ENCODE measurements at places on chromosomes 1 and 21.
A peak's percentile ranks its signal among the peaks of the same experiment; 100 is the strongest.

DNA sequence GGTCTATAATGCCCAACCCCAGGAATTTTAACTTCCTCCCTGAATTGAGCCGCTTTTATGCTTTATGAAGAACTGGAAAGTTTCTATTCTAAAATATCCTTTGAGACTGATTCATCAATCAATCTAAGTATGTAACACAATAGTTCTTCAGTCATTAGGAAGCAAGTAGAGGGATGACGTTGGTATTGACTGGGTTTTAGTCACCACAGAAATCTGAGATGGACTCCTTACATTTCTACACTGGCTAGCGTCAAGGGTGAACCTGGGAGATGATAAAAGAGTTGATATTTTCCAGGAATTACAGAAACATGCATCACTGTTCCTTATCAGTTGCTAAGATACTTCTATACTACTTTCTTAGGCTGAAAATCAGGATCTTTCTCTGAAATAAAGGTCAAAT lies 308.0 kb downstream of the HMCN1 start:
- DNase-seq, result no peak

DNA sequence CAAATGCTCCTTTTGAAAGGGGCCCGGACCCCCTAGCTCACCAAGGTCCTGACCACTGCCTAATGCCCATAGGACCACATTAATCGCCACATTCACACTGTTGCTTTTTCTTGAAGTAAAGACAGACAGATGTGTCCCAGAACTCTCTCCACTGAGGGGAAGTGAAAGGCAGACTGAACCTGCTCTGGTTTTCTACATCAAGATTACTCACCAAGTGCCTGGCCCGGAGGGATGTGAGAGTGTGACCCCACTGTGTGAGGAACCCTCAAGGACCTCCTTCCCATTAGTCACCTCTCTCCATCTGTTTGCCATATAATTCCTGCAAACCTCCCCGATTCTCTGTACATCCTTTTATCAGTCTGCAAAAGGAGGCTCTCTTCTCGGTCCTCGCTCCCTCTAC lies 381.5 kb downstream of the OMA1 start:
- no peak for DNase-seq

DNA sequence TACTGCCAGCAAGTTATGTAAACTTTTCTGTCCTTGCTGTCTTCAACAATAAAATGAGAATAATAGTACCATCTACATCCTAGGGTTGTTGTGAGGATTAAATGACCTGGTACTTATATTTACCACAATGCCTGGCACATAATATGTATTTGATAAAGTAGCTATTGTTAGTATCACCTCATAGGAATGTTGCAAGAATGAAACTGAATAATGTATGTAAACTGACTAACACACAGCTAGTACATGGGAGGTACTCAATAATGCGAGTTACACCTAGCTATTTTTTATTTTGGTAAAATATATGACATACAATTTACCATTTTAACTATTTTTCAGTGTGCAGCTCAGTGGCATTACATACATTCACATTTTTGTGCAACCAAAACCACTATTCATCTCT lies 169.0 kb upstream of the C8B start:
- DNase-seq, result no peak

DNA sequence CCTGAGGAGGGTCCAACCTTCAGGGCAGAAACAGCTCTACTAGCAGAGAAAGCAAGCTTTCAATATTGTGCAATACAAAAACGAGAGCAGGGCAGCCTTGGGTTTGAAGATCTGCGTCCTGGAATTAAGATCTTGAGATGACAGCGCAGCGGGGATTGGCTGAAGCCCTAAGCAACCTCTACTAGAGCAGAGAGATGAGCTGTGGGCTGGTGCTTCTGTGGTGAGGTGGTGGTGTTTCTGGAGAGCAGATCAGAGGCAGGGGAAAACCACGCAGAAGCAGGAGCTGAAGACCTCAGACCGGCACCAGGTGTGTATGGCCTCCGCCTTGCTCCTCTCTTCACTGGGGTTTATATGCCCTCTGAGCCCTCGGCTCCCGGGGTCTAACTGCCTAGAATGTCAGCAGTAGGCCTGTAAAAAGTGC lies 12.5 kb downstream of the TRAF3IP3 start:
- DNase-seq, result no peak

GRCh38 chr1:86933562-86934377 lies 19.3 kb downstream of the HS2ST1 start:
- no peak for DNase-seq

GRCh38 chr21:43810505-43811261 lies 21.3 kb downstream of the RRP1 start:
- DNase-seq, result peak; percentile 77

DNA sequence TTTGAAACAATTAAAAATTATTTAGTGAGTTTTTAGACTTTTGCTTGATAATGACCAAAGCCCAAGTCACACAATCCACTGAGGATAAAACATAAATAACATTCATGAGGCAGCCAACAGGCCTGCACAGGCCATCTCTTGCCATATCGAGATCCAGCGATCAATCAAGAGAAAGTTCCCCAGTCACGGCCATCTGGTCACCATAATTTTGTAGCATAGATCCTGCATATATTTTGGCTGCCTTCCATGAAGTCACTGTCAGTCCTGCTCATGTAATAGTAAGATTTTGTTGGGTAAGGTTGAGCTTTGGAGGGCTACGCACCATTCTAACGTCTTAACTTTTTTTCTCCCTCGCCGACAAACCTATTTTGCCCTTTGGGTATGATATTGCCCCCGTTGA lies 17.5 kb downstream of the KPNA6 start:
- no peak for DNase-seq

DNA sequence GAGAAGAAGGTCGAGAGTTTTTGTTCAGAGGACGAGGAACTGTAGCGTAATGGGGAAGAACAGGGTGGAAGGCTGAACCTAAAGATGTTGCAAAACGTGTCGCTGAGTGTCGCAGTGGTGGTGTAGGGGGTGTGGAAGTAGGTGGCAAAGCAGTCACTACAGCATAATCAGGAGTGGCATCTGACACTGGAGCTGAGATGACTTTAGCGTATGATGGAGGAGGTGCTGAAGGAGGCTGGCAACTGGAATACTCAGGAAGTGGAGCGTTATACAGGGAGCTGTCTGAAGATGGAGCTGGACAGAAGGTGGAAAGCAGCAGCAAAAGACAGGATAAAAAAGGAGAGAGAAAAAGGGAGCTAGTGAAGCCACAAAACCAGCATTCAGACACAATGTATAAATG lies 89.9 kb upstream of the LBR start:
- no peak for DNase-seq

GRCh38 chr1:185166106-185166505 lies 9.1 kb downstream of the SWT1 start:
- no peak for DNase-seq

GRCh38 chr1:7299329-7299799 lies 471.7 kb upstream of the VAMP3 start:
- DNase-seq, result peak; percentile 82

DNA sequence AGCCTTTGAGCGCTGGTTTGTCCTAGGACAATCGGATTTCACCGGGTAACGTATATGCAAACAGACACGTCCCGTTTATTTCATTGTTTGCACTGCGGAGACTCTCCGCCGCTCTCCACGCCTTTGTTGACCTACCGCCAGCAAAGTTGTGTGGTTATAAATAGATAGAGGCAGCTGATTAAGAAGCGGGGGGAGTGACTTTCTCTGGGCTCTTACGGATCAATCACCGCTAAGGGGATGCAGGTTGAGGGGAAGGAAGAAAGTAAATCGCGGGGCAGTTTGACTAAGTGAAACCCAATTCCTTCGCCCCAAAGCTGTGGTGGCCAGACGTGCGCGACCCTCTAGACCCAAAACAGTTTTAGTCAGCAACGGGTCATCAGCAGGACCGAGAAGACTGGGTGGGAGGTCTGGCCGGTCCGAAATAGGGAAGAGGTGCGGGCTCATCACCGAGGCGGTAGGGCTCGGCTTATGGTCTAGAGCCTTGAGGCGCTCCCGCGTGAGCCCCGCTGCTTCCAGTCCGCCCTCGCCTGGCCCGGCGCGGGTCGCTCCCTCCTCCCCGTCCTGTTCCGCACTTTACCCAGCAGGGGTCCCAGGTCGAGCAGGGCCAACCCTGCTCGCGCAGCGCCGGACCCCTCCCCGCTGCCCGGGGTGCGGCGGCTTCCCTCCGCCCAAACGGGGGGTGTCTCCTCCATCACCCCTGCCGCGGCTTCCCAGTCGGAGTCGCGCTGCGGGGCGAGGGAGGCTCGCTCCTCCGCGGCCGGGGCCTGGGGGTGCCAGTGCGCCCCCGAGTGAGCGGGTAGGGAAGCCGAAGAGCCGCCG lies 120.8 kb upstream of the RRP15 start:
- no peak for DNase-seq

GRCh38 chr1:170741678-170742077 lies 77.7 kb downstream of the PRRX1 start:
- DNase-seq, result no peak

- DNase-seq, result no peak
Measured at GRCh38 chr1:232521660-232522059, 108.3 kb downstream of the SIPA1L2 start.

- DNase-seq, result peak; percentile 60
Measured at GRCh38 chr1:14924455-14925331, 228.9 kb upstream of the TMEM51 start.

DNA sequence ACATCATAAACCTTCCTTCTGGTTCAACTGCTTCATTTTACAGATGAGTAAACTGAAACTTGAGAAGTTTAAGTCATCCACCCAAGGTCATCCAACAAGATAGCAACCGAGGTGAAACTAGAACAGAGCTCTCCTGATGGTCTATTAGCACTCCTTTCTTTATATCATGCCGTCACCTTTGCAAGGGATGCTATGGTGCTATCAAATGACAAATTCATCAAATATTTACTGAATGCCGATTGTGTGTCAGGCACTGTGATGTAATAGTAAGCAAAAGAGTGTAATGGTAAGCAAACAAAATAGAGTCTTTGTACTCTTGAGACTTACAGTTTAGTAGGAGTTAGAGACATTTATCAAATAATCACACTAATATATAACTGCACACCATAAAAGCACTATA lies 14.0 kb upstream of the SGIP1 start:
- no peak for DNase-seq

DNA sequence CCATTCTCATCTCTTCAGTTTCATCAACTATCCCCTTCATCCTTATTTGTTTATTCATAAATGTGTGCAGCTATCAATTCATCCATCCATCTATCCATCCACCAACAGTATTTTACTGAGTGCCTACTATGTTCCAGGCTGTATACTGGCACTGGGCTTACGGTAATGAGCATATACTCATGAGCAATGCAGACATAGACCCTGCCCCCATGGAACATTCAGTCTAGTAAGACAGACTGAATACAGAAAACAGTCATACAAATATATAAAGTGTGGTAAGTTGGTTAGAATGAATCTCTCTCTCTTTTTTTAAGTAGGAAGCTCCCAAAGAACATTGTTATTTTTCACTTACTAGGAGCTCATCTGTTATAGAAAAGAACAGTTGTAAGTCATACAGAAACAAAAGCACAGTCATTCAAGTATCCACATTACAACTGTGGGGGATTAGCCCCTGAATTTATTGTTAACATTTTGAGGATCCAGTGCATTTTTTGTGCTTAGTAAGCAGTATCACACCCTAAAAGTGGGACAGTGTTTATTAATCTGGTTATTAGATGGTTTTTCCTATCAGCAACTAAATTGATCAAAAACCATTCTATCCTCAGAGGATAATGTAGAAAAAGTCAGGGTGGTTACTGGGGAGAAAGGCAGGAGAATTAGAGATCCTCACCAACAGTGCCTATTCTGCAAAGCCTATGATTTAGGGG lies 3.6 kb downstream of the SLC16A4 start:
- DNase-seq, result no peak

- DNase-seq, result peak; percentile 46
Measured at GRCh38 chr1:173255214-173255813, 48.2 kb upstream of the TNFSF4 start.
